ENCODE measurements at places on chromosomes 4 and X.
A peak's percentile ranks its signal among the peaks of the same experiment; 100 is the strongest.

GRCh38 chr4:2942037-2942531, 21.1 kb downstream of the NOP14 start:
- peak; percentile 41 for DNase-seq

DNA sequence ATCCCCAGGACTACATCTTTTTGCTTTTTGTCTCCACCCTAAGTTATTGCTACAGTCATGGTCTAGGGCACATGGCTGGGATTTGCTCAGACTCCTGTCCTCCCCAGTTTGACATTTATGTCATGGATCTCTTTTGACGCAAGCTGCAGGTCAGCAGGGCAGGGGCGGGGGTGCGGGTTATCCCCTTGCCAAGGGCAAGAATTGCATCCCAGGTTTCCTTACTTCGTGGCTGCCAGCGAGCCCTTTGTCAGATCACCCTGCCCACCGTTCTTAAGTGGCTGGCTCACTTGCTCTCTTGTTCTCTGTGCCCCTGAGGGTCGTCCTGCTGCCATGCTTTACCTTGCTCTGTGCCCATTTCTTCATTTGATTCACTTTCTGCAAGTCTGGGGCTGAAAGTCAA, 21.1 kb upstream of the UBA1 start:
- no peak for DNase-seq

DNA sequence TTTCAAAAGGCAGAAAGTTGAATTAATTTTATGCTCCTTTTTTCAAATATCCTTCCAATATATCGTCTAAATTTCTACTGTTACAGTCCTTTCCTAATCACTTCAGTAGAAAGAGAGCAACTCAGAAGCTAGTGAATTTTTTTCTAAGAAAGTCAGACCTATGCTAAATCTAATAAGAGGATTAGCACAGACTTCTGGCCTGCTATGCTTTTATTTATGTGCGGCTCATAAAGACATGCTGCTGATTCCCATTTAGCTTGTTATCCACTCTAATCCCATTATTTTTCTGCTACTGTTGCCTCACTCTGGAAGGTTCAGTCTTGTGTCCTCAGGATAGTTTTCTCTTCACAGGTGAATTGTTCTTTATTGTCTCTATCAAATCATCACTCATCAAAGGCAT, 473.5 kb upstream of the FAM241A start:
- DNase-seq: no peak

GRCh38 chrX:110758781-110759422, 36.7 kb downstream of the CHRDL1 start:
- no peak for DNase-seq

DNA sequence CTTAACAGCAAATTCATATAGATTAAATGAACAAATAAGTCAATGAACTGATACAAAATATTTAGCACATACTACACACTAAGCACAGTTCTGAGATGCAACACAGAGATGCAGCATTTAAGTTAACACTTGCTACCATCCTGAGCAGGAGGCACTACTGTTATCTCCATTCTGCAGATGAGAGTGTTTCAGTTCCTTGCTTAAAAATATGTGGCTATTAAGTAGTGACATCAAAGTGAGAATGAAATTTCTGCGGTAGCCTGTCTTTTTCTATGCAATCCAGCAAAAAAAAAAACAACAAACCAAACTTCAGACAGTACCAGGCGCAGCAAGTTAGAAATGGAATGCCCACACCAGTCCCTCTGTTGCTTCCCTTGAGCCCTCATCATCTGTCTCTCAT, 90.8 kb downstream of the SHISA3 start:
- DNase-seq: no peak

DNA sequence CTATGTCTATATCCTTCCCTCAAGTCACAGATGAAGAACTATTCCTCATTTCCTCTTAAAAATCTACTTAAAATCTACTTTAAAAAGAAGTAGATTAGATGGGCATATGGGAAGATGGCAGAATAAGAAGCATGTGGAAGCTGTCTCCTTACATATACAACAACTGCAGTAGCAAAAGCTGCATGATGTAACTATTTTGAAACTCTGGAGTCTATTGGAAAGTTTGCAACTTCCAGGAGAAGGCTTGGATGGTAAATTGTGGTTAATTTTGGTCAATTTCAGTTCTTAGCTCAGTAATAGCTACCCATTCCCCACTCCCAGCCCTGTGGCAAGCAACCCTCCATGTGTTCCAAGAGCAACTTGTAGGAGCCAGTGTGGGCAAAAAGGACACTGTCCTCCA, 36.9 kb downstream of the MORC4 start:
- DNase-seq: no peak

- DNase-seq: no peak
Observed at GRCh38 chrX:19065535-19065934, 56.7 kb downstream of the ADGRG2 start.

- DNase-seq: peak; percentile 25
Observed at GRCh38 chrX:119880076-119880475, 8.4 kb downstream of the NDUFA1 start.

DNA sequence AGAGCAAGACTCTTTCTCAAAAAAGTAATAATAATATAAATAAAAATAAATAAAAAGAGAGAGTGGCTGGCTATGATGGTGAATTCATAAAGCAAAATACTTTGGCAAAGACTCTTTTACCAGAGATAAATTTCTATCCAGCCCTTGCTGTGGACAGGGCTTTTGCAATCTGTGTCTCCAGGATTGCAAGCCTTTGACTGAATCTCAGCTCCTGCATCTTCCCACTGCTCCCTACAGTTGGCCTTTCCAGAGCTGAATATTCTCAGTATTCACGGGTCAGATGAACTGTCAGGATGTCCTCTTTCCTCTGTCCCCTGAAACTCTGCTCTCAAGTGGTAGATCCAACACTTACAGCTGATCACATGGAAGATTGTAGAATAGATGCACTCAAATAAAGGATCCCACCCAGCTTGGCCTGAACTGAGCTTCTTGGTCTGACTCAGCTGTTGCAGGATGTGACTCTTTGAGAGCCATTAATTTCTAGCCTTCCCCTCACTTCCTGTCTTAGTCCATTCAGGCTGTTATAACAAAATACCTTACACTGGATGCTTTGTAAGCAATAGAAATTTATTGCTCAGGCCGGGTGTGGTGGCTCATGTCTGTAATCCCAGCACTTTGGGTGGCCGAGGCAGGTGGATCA, 123.4 kb upstream of the GUCY1A1 start:
- DNase-seq: no peak

DNA sequence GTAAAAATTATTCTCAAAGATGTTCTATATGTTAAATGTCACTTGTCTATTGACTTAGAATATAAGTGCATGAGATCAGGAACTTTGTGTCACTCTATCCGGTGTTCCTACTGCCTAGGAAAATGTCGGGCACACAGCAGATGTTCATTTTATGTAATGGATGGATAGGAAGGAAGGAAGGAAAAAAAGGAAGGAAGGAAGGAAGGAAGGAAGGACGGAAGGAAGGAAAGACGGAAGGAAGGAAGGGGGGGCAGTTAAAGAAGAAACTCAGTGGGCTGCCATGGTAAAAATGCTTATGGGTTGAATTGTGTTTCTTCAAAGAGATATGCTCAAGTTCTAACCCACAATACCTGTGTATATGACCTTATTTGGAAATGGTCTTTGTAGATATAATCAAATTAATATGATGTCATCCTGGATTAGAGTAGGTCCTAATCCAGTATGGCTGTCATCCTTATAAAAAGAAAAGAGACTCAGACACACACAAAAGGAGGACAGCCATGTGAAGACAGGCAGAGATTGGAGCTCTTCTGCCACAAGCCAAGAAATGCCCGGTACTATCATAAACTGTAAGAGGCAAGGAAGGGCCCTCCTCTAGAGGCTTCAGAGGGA, 86.3 kb downstream of the COL25A1 start:
- no peak for DNase-seq

GRCh38 chr4:55469979-55470378, 74.2 kb downstream of the TMEM165 start:
- no peak for DNase-seq
